ENCODE measurements at places on chromosomes 4 and X. TPM values are rescaled to one million over a fixed set of nuclear protein-coding genes. Genes with fewer than 3 reads are reported as not detected.

GRCh38 chr4:99915449-99915848 lies 21.2 kb upstream of the LAMTOR3 start:
- no peak overlapping the region for H3K27ac ChIP-seq
- H3K4me3 ChIP-seq, result no peak overlapping the region
- H3K4me1 ChIP-seq, result peaks cover 6% of the 10 kb centered on the region
- DNase-seq, result no peak
- H3K27me3 ChIP-seq, result no peaks in the 10 kb centered on the region

GRCh38 chr4:152996672-152997071 lies 60.5 kb downstream of the FHDC1 start:
- H3K4me3 ChIP-seq, result no peak overlapping the region
- H3K27me3 ChIP-seq, result no peaks in the 10 kb centered on the region
- DNase-seq, result no peak
- no peak overlapping the region for H3K27ac ChIP-seq
- H3K4me1 ChIP-seq, result no peaks in the 10 kb centered on the region

DNA sequence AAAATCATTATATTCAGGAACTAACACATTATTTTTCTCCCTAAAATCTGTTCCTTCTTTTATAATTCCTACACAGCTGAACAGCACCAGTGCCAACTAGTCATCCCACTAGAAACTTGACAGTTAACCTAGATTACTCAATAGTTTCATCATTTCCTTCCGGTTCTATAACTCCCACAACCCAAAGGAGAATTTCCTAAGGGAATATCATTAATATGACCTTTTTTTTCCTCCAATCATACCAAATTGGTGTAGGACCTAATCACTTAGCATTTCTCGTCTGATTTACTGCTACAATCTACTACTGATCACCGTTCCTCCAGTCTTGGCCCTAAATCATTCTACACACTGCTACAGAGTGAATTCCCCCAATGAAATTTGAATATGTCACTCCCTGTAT lies 45.9 kb downstream of the WDFY3 start:
- H3K27me3 ChIP-seq, result no peaks in the 10 kb centered on the region
- H3K36me3 ChIP-seq, result no peaks in the 10 kb centered on the region
- DNase-seq, result no peak
- no peak overlapping the region for H3K27ac ChIP-seq
- no peak overlapping the region for H3K4me3 ChIP-seq

The GPR119 gene
- total RNA-seq, result not detected

- H3K4me3 ChIP-seq, result no peak overlapping the region
- H3K27ac ChIP-seq, result no peak overlapping the region
- DNase-seq, result no peak
- H3K4me1 ChIP-seq, result no peaks in the 10 kb centered on the region
Measured at GRCh38 chr4:182533964-182534363, 290.8 kb downstream of the TENM3 start.

Data from T-cell (primary cell).